ENCODE measurements at places on chromosomes 6 and 20. TPM values are rescaled to one million over a fixed set of nuclear protein-coding genes. Genes with fewer than 3 reads are reported as not detected.

- DNase-seq = no peak
Observed at GRCh38 chr6:39840781-39841180, 48.6 kb downstream of the DAAM2 start.

DNA sequence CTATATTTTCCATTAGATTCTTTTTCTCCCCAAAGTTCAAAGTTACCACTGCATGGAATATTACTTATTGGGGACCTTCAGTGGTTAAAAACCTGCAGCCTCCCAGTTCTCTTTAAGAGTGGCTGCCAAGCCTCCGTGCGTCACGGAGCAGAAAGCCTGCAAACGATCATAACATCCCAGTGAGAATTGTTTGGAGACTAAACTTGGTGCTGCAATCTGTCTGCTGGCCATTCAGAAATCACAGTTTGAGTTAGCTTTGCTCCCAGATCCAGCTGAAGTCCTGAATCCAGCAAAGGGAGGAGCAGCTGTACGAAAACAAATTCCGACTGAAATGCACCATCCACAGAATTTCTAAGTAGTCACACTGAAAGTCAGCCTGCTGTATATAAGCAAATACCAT is 213.5 kb upstream of the PDE10A start:
- DNase-seq = no peak

The KCNS1 gene
- 0.13 TPM for polyA plus RNA-seq

GRCh38 chr20:63661108-63661507 is 3.0 kb downstream of the RTEL1 start:
- DNase-seq = no peak

GRCh38 chr20:55252521-55252920 is 752.8 kb downstream of the CBLN4 start:
- no peak for DNase-seq

DNA sequence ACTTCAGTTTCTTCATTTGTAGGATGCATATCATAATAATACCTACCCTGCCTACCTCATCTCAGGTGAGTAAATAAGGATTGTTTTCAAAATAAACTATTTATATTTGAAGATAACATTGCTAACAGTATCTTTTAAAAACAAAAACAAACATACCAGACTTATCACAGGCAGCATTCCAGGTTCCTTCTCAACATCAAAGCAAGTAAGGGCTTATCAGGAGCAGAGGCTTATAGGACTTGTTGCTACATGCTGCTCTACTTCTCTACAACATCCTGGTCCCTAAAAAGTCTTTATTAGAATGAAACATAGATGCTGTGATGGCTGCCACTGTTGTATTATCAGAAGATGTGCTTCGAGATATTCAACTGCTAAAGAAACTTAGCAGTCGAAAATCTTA is 149.2 kb upstream of the PRDM1 start:
- no peak for DNase-seq

The PARD6B gene
- polyA plus RNA-seq = 0.49 TPM

DNA sequence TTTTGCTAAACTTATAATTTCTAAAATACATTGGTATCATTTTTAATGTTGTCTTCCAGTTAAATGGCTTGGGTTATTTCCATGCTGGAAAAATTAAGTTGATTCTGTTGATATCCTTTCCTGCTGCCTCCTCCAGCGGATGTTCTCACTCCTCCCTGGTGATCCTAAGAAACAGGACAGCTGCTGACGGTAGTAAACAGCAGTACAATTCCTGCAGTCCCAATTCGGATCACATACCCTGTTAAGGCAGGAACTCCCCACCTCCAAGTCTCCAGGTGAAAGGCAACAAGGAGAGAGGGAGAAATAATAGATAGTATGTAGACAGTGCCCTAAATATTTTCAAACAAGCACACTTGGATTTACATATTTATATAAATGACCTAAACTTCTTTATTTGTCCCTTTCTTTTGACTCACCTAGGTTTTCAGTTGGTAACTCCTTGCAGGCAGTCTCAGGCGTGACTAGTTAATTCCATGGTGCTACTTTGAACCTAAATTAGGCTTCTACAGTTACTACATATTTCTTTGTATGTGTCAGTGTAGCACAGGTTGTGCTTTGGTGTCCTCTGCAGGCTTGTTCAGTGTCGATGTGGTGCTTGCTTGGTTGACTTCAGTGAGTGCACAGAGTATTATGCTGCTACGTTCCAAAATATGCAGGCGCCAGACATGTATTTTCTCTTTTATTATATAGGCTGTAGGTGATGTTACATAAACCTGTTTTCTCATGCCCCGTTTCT is 126.0 kb downstream of the ADGRB3 start:
- no peak for DNase-seq

DNA sequence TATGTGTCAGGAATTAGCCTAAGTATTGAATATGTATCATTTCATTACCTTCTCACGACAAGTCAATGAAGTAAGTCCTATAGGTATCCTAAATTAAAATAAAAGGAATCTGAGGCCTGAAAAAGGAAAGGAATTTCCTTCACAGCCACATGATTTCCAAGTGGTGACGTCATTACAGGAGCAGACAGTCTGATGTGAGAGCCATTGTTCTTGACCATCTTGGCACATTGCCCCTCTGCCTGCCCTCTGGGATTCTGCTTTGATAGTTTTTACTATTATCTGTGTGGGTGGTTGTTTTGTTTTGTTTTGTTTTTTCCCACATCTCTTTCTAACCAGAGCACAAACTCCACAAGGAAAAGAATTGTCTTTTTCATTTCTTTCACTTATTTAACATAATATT is 219.8 kb upstream of the UFL1 start:
- no peak for DNase-seq

DNA sequence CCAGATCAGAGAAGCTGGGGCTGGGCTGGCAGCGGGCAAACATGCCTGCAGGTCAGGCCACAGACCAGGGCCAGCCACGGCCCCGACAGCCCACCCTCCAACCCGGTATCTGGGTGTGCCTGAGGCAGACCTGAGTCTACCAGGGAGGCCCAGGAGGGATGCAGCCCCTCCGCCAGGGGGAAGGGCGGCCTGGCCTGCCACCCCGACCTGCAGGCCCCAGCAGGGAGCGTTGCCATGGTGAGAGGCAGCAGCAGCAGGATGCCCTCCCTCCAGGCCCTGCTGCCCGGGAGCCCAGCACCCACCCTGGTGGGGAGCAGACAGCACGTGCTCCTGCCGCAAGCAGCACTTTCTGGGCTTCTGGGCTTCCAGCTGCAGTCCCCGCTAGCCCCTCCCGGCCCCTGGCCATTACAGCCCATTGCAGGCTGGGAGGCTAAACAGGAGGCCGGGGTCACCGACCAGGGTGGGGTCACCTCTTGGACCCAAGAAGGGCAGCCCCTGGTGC is 3.8 kb upstream of the EEF1A2 start:
- DNase-seq = peak; percentile 92

The PNLDC1 gene
- polyA plus RNA-seq = not detected

DNA sequence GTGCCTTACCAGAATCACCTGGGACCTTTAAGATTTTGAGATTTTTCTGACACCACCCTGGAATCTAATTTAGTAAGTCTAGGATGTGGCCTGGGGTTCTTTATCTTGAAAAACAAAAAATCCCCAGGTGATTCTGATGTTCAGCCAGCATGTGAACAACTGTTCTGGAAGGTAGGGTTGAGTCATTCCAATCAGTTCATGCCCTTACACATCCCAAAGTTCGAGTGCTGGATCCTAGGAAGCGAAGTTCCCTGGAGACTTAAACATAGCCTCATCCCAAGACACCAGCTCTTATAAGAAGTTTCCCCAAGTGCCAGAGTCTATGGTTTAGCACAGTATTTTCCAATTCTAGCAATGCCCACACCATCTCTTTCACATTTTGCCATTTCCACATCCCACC is 6.3 kb upstream of the TSHZ2 start:
- DNase-seq = no peak

DNA sequence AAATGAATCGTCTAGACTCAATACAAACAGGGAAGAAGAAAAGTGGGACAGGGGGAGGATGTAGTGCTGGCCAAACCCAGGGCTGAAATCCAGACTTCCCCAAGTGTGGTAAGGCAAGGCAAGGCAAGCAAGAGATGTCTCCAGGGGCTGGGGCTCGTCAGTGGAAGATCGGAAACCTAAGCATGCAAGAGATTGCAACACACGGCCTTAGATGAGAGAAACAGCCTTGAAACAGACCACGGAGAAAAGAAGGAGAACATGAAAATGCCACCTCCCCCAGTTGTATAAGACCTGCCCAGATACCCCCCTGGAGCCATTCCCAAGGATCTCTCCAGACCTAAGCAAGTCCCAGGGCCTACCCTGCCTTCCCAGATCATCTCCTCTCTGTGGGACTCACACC is 20.0 kb downstream of the VEGFA start:
- DNase-seq = no peak

- no peak for DNase-seq
Observed at GRCh38 chr6:55874316-55874715, 1.1 kb downstream of the BMP5 start.

DNA sequence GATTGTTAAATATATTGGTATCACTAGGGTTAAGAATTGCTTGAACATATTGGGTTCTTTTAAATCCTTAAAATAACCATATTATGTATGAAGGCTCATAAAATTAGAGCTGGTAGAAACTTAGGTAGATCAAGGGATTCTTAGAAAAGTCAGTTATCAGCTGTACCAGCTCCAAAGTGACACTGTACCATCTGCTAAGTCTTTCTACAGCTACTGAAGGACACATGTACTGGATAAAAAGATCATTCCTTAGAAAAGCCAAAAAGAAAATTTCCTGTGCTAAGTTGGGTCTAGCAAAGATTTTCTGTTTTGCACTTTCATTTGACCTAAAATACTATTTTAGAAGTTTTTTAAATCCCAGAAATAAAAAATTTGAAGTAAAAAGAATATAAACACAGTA is 130.4 kb downstream of the CD164 start:
- no peak for DNase-seq

GRCh38 chr6:34586327-34587040 is 30.4 kb upstream of the SPDEF start:
- DNase-seq = no peak

DNA sequence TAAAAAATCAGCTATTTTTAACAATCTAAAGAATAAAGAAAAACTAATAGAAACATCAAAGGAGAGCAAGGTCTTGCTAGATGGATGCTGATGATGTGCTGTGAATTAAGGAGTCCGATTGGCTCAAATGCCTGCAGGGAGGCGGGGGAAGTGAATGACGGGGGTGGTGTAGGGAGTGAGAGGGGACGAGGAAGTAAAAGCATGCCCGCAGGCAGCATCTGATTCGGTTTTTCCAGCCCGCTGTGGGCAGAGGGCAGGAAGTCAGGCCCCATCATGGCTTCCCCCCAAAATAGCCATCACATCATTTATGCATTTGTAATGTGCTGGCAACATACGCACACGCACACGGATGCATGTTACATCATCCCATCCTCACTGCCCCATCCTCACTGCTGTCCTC is 10.3 kb downstream of the RSPO4 start:
- DNase-seq = peak; percentile 44
